ENCODE measurements at places on chromosomes 3 and 15.

DNA sequence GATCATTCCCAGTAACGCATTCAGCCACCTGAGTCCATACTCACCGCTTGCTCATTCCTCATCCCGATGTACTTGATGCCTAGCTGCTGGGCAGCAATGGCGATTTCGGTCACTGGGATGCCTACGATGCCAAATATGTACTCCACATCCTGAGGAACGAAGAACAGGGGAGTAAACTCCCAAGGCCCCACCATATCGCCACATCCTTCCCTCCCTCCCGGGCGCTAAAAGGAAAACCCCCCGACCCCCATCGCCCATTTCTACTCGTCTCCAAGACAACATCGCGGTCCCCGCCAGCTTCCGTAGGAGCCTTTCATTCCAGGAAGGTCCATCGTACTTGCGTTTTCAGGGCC is 347 bp downstream of the HACL1 start:
- H3K27ac ChIP-seq, result peak overlapping the region; percentile 79
- peaks cover 9% of the 10 kb centered on the region for H3K36me3 ChIP-seq
- peak overlapping the region; percentile 98 for H3K4me3 ChIP-seq
- peaks cover 17% of the 10 kb centered on the region for H3K4me1 ChIP-seq
- no peaks in the 10 kb centered on the region for H3K27me3 ChIP-seq

GRCh38 chr15:101044625-101045235 is 125.6 kb downstream of the LRRK1 start:
- H3K36me3 ChIP-seq, result no peaks in the 10 kb centered on the region
- H3K27me3 ChIP-seq, result no peaks in the 10 kb centered on the region
- no peak for DNase-seq
- peak overlapping the region; percentile 13 for H3K27ac ChIP-seq
- H3K4me3 ChIP-seq, result no peak overlapping the region

GRCh38 chr3:71580636-71581456 is 2.7 kb downstream of the FOXP1 start:
- no peaks in the 10 kb centered on the region for H3K36me3 ChIP-seq
- peak overlapping the region; percentile 65 for H3K4me3 ChIP-seq

- no peaks in the 10 kb centered on the region for H3K27me3 ChIP-seq
- no peaks in the 10 kb centered on the region for H3K36me3 ChIP-seq
- peak overlapping the region; percentile 75 for H3K27ac ChIP-seq
- H3K4me3 ChIP-seq, result no peak overlapping the region
- DNase-seq, result no peak
These were observed 132.2 kb downstream of the OSBPL10 start for GRCh38 chr3:31848911-31849310.

GRCh38 chr3:62169906-62170660 is 203.3 kb downstream of the FEZF2 start:
- no peak overlapping the region for H3K27ac ChIP-seq
- H3K4me1 ChIP-seq, result no peaks in the 10 kb centered on the region
- no peaks in the 10 kb centered on the region for H3K27me3 ChIP-seq
- H3K4me3 ChIP-seq, result no peak overlapping the region

- no peak overlapping the region for H3K27ac ChIP-seq
- no peak for DNase-seq
- no peak overlapping the region for H3K4me3 ChIP-seq
- H3K4me1 ChIP-seq, result no peaks in the 10 kb centered on the region
These were observed 27.1 kb upstream of the SLC30A4 start for GRCh38 chr15:45549541-45550220.

- peaks cover 3% of the 10 kb centered on the region for H3K36me3 ChIP-seq
These were observed 239.9 kb upstream of the TPM1 start for GRCh38 chr15:62802612-62803011.

- no peak for DNase-seq
- H3K4me3 ChIP-seq, result no peak overlapping the region
- H3K27me3 ChIP-seq, result no peaks in the 10 kb centered on the region
- H3K36me3 ChIP-seq, result no peaks in the 10 kb centered on the region
- H3K4me1 ChIP-seq, result no peaks in the 10 kb centered on the region
- H3K27ac ChIP-seq, result no peak overlapping the region
These were observed 469.4 kb upstream of the ATP11B start for GRCh38 chr3:182323898-182324297.

GRCh38 chr3:76679541-76679940 is 360.4 kb upstream of the ROBO2 start:
- DNase-seq, result no peak
- no peaks in the 10 kb centered on the region for H3K27me3 ChIP-seq
- H3K27ac ChIP-seq, result no peak overlapping the region
- H3K4me3 ChIP-seq, result no peak overlapping the region
